ENCODE measurements at places on chromosomes 7 and 10. TPM values are rescaled to one million over a fixed set of nuclear protein-coding genes. Genes with fewer than 3 reads are reported as not detected.

GRCh38 chr10:129883029-129883428, 81.0 kb downstream of the EBF3 start:
- no peaks in the 10 kb centered on the region for H3K27me3 ChIP-seq
- no peak overlapping the region for H3K27ac ChIP-seq
- no peak for DNase-seq
- no peaks in the 10 kb centered on the region for H3K36me3 ChIP-seq
- H3K4me1 ChIP-seq: no peaks in the 10 kb centered on the region

GRCh38 chr7:8125680-8126444, 136.1 kb downstream of the ICA1 start:
- DNase-seq: no peak
- H3K27me3 ChIP-seq: no peaks in the 10 kb centered on the region
- H3K36me3 ChIP-seq: no peaks in the 10 kb centered on the region

- no peaks in the 10 kb centered on the region for H3K4me1 ChIP-seq
- H3K4me3 ChIP-seq: no peak overlapping the region
- no peak overlapping the region for H3K27ac ChIP-seq
- no peak for DNase-seq
- no peaks in the 10 kb centered on the region for H3K27me3 ChIP-seq
- no peaks in the 10 kb centered on the region for H3K36me3 ChIP-seq
Measured at GRCh38 chr10:72079356-72079755, 9.0 kb downstream of the SPOCK2 start.

DNA sequence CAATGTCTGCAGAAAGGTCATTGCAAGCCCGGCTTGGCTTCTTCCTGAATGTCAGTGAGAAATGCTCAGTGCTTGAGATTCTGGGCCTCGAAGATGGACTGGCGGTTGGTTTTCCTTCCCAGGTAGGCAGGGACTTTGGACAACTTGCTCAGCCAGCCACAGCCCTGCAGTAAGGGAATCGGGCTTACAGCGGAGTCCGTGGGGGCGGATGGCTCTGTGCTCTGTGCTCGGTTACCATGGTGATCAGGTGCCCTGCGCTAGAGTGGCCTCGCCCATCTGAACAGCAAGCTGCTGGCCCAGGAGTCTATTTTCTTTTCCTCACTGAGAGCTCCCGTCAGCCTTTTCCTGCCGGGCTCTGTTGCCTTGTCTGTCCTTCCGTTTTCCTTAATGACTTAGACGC, 77.8 kb upstream of the SH2B2 start:
- H3K4me1 ChIP-seq: no peaks in the 10 kb centered on the region
- no peak for DNase-seq
- H3K27ac ChIP-seq: no peak overlapping the region
- H3K27me3 ChIP-seq: no peaks in the 10 kb centered on the region
- H3K36me3 ChIP-seq: no peaks in the 10 kb centered on the region
- no peak overlapping the region for H3K4me3 ChIP-seq

DNA sequence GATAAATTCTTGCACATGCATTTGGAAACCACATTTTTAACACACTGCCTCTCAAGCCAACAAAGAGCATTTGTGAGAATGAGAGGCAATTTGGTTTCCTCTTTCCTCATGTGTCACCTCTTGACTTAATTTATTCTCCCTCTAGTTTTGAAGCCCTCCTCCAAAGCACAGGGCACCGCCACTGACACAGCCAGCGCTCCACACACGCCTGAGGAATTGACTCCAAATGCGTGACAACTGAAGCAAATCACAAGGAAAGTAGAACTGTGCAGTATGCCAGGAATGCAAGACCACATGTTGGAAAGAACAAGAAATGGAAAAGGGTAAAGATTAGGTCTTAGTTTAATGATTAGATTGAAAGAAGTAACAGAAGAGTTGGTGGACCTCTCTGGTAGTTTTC, 173.3 kb downstream of the LSM5 start:
- peaks cover 6% of the 10 kb centered on the region for H3K27me3 ChIP-seq
- no peaks in the 10 kb centered on the region for H3K36me3 ChIP-seq
- no peak overlapping the region for H3K27ac ChIP-seq
- no peaks in the 10 kb centered on the region for H3K4me1 ChIP-seq
- no peak for DNase-seq

DNA sequence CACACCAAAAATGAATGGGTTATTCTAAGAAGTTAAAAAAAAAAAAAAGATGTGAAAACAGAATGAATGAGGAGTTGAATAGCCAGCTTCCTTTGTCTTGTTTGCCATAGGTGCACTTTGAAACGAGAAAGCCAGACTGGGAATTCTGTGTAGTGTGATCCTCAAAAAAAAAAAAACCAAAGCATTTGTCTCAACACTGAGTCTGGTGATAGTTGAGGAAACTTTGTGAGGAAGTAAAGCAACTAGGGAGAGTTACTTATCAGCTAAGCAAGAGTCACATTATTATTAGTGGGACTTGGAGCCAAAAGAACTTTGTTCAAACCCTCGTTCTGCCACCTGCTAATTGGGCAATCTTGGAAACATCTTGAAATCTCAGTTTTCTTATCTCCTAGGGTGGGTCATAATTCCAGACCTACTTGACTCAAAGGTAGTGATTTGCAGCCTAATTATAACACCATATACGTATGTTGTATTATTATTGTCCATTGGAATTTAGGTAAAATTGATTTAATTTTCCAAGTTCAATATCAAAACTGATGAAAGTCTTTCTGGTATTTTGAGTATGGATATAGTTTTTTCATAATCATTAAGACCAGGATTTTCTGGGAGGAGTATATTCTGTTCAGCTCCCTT, 99.8 kb upstream of the GJD4 start:
- no peak overlapping the region for H3K27ac ChIP-seq
- no peaks in the 10 kb centered on the region for H3K27me3 ChIP-seq
- no peak overlapping the region for H3K4me3 ChIP-seq

DNA sequence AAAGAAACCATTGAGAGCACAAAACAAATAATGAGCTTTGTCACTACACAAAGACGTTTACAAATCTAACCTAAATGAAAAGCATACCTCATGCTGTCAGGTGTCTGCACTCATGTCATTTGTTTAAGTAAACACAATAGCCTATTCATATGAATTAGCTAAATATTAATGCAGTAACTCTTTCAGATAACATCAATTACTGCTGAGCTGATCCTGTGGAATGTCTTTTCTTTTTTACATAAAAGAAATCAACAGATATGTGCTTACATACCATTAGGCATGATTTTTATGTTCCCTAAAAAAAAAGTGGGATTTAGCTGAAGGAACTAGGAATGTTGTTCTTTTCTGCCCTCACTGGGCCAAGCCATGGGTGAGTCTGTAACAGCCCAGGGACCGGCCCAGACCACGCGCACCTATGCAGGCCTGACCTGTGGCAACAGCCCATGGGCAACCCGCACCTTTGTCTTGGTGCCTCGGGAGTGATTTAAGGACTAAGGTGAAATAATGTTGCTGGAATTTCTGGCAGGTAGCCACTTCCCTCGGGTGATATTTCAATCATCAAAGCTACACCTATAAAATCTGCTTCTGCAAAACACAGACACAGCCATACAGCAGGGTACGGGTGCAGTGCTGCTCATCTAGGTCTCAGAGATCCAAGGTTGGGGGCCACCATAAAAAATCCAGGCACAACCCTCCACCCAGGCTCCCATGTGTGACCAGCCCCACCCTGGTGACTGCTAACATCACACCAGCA, 44.6 kb downstream of the FGFR2 start:
- H3K4me1 ChIP-seq: no peaks in the 10 kb centered on the region
- no peak for DNase-seq
- H3K27me3 ChIP-seq: no peaks in the 10 kb centered on the region
- H3K36me3 ChIP-seq: no peaks in the 10 kb centered on the region

GRCh38 chr7:148754912-148755311, 56.2 kb downstream of the CUL1 start:
- H3K27me3 ChIP-seq: no peaks in the 10 kb centered on the region
- H3K27ac ChIP-seq: no peak overlapping the region
- H3K36me3 ChIP-seq: no peaks in the 10 kb centered on the region
- H3K4me3 ChIP-seq: no peak overlapping the region
- H3K4me1 ChIP-seq: no peaks in the 10 kb centered on the region

DNA sequence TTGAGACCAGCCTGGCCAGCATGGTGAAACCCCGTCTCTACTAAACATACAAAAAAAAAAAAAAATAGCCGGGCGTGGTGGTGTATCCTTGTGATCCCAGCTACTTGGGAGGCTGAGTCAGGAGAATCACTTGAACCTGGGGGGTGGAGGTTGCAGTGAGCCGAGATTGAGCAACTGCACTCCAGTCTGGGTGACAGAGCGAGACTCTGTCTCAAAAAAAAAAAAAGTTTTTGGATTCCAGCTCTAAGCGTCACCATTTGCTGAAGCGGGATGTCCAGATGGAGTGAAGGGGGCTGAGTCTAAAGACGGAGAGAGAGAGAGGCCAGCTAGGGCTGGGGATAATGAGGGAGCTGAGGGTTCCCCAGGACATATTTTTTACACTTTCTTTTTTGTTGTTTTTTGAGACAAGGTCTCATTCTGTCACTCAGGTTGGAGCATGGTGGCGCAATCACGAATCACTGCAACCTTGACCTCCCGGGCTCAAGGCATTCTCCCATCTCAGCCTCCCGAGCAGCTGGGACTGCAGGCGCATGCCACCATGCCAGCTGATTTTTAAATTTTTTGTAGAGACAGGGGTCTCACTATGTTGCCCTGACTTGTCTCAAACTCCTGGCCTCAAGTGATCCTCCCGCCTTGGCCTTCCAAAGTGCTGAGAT, 9.4 kb upstream of the HK1 start:
- H3K27me3 ChIP-seq: no peaks in the 10 kb centered on the region
- H3K4me1 ChIP-seq: no peaks in the 10 kb centered on the region
- no peaks in the 10 kb centered on the region for H3K36me3 ChIP-seq
- H3K27ac ChIP-seq: no peak overlapping the region
- H3K4me3 ChIP-seq: no peak overlapping the region

- no peaks in the 10 kb centered on the region for H3K36me3 ChIP-seq
- DNase-seq: no peak
- no peak overlapping the region for H3K4me3 ChIP-seq
- H3K4me1 ChIP-seq: no peaks in the 10 kb centered on the region
- no peak overlapping the region for H3K27ac ChIP-seq
- no peaks in the 10 kb centered on the region for H3K27me3 ChIP-seq
Measured at GRCh38 chr10:23390809-23391208, 46.2 kb upstream of the C10orf67 start.

GRCh38 chr7:85175217-85175616, 11.6 kb downstream of the SEMA3D start:
- H3K4me1 ChIP-seq: no peaks in the 10 kb centered on the region
- no peak for DNase-seq
- no peak overlapping the region for H3K4me3 ChIP-seq
- no peak overlapping the region for H3K27ac ChIP-seq

DNA sequence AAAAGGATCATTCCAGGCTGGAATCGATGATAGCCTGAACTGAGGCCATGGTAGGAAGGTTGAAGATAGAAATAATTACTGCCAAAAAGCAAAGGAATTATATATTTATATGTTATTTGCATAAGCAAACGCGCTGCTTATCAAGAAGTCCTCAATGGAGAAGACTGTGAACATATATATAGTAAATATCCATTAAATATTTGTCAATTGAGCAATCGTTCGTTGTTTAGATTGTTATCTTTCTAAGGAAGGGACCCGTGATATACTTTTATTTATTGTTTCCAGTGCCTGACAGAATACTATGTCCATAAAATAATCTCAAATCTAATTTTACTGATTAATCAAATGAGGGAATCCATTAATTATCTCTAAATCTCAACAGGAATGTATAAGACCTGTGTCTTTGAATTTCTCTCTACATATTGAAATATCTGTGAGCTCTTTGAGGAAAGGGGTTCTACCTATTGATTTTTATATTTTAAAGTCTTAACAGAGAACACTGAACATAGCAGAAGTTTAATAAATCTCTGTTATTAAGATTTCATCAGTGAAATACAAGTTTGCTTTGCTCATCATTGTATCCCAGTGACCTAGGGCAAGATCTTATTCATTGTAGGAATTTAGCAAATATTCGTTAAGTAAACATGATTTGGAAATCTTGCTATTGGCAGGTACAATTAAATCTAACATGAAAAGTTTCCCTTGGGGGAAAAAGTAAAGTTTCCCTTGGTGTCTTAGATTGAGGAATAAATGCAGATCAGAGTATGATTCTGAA, 12.0 kb upstream of the HERC4 start:
- no peak overlapping the region for H3K27ac ChIP-seq
- H3K4me1 ChIP-seq: no peaks in the 10 kb centered on the region
- no peak overlapping the region for H3K4me3 ChIP-seq
- H3K27me3 ChIP-seq: no peaks in the 10 kb centered on the region
- H3K36me3 ChIP-seq: no peaks in the 10 kb centered on the region

- H3K27me3 ChIP-seq: no peaks in the 10 kb centered on the region
- no peaks in the 10 kb centered on the region for H3K4me1 ChIP-seq
- H3K4me3 ChIP-seq: no peak overlapping the region
- DNase-seq: no peak
Measured at GRCh38 chr7:120320218-120320961, 47.4 kb downstream of the KCND2 start.

DNA sequence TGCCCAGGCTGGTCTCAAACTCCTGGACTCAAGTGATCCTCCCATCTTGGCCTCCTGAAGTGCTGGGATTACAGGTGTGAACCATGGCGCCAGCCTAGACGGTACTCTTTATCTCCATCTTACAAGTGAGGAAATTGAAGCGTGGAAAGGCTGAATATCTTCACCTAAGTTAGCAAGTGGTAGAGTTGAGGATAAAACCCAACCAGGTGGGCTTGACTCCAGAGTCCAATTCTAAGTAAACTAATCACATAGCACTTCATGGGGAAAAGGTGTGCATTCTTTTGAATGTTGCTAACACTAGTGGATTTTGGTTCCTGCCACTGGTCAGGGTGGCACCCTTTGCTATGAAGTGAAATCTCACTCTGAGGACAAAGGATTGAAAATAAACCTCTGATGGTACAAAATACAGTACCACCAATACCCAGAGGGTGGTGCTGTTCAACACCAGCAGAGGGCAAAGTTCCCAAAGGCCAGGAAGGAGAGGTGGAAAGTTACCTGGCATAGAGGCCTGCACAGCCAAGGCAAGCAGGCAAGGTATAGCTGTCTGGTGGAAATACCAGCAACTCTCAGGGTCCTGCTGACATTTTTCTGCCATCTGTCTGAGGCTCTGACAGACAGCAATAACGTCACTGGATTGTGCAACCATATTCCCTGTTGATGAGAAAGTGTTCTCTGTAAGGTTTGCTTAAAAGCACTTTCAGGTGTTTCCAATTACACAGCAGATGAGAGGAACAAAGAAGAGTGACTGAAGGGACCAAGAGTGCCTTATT, 17.6 kb downstream of the ZDHHC16 start:
- no peaks in the 10 kb centered on the region for H3K4me1 ChIP-seq
- no peak overlapping the region for H3K4me3 ChIP-seq
- H3K27me3 ChIP-seq: no peaks in the 10 kb centered on the region
- no peak for DNase-seq

DNA sequence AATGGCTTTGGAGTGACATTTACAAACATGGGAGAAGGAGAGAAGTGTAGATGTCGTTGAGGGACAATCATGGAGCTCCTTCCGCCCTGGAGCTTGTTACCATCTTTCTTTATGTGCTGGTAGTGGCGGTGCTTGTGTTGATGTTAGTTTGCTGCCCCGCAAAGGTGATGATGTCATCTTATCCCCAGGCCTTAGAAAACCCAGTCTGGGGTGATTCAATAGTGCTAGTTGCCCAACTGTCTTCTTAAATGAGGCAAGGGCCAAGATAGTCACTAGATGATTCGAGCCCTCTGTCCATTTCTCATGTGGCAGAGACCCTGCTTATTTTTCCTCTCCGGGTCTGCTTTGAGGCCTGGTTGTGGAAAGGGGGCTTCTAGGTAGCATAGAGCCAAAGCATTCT, 277.4 kb downstream of the CCSER2 start:
- H3K36me3 ChIP-seq: no peaks in the 10 kb centered on the region
- H3K4me3 ChIP-seq: no peak overlapping the region
- H3K27me3 ChIP-seq: no peaks in the 10 kb centered on the region
- DNase-seq: no peak

Gene ZNF277
- 30.8 TPM for total RNA-seq

Gene CDNF
- total RNA-seq: 2.9 TPM

Gene TAC1
- total RNA-seq: 5.9 TPM

Gene PTPN20
- total RNA-seq: 0.64 TPM

Gene LIPN
- not detected for total RNA-seq

Gene GPR85
- total RNA-seq: 0.29 TPM

Gene TET1
- total RNA-seq: 12.8 TPM

Data from breast epithelium (tissue), 4 donors.